AG09309 (cell line): ENCODE measurements at places on chromosomes 2 and 18.

GRCh38 chr2:46561731-46562450 is 82.5 kb downstream of the TMEM247 start:
- no peak for DNase-seq

- DNase-seq, result no peak
Observed at GRCh38 chr2:133240491-133241223, 327.6 kb downstream of the NCKAP5 start.

DNA sequence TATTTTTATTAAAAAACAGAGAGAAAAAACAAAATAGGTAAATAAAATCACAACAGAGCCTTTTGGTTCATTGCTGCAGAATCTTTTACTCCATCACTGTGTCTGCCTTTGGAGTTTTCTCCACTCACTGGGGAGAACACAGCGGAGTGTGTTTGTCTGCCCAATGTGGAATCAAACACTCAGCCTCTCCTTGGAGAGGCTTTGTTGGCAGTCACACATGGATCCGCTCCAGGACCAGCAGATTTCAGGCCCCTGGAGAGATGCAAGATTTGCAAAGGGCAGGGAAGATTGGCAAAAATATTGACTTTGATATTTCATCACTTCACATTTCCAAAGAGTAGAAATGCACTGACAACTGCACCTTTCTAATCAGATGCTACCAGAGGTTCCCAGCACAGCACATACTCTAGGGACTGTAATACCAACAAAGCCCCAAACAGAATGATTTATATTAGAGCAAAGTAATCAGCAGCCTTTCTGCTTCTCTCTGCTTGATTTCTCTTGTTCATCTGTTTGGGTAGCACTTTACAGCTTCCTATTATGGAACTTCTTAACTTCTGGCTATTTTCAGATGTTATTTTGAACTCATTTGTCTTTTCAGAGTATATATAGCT is 1898.8 kb upstream of the PIK3C3 start:
- no peak for DNase-seq

DNA sequence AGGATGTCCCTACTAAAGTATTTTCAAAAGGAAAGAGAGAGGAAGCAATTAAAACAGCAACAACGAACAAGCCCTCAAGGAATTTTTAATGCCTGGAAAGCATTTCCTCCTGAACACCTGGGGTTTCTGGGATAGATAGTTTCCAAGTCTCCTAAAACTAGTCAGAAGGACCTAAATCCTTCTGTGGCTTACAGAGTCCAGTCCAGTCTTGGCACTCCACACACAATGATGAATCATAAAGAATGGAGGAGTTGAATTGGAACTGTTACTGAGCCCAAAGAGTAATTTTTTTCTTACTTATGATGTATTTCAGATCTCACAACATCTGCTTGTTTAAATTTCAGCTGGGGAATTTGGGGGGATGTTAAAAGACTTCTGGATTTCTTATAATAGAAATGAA is 144.6 kb upstream of the SETBP1 start:
- peak; percentile 65 for DNase-seq

DNA sequence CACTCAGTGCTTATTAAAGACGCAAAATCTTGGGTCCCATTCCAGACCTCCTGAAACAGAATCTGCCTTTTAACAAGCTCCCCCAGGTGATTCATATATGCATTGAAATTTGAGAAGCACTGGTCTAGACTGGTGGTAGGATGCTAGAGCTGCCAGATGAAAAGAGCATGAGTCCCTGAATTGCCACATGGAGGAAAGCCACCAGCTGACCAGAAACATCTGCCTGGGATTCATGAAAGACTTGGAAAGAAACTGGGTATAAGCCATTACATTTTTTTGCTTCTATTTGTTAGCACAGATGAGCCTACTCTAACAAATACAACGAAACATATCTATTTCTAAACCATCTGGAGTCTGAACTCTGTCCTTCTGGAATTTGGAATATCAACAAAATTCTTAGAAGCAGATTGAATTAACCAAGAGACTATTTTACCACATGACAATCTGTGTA is 228.9 kb downstream of the RBM43 start:
- peak; percentile 98 for DNase-seq

- no peak for DNase-seq
Observed at GRCh38 chr18:79786304-79786703, 11.4 kb upstream of the KCNG2 start.

DNA sequence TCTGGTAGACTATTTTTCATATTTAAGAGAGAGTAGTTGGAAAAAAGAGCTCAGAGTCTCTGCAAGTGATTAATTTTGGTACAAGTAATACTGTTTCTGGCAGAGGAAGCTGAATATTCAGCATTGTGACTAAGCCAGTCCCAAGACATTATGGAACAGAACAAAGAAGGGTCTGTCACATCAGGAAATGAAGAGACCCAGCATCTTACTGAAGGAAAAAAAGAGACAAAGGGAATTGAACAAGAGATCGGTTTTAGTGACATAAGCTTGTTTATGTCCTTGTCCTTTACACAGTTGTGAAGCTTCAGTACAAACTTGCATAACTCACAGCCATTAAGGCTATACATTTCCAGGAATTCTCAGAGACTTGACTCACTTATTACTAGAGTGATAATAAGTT is 568.5 kb upstream of the SLC8A1 start:
- DNase-seq, result no peak
